ENCODE measurements at places on chromosomes 13 and 19.

DNA sequence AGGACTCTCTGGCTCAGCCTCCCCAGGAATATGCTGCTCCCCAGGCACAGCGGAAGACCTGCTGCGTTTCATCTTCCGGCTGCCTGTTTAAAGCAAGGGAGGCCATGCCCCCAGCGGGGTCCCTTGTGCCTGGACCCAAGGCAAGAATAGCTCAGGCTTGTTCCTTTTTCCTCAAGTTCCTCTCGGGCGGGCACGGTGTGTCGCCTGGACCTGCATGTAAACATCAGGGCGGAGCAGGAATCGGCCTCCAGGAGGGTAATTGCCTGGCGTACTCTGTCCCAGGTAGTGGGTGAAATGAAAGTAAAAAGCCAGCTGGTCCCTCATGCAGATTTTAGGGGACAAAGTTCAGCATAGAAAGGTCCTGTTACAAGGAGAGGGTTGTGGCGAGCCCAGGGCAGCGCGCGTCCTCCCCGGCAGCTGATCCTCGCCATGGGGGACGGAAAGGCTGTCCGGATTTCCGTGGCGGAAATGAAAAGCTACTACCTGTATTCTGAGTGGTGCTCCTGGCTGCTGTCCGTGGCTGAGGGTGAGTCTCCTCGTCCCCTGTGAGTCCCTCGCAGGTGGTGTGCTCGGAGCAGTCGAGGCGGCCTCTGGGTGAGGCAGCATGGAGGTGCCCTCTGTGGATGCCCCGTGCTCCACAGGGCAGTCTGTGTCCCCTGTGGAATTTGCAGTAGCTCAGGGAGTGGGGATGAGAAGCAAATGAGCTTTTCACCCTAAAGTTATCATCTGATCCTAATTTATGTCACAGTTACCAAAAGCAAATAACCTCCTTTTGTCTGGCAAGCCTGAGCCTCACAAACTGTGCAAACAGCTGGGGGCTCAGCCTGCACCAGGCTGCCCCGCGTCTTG is 16.2 kb downstream of the MCF2L start:
- no peak for DNase-seq

DNA sequence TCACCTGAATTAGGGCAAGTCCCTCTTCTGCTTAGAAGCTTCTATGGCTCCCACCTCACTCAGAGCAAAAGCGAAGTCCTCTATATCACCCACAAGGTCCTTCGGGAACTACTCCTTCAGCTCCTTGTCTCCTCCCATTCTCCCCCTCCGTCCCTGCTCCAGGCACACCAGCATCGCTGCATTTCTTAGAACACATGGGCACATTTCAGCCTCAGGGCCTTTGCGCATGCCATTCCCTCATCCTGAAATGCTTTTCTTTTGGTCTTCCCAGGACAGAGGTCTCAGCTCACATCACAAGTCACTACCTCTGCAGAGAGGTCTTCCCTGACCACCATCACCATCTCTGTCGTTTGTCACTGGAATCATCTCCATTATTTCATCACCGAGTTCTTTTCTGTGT is 4.0 kb downstream of the S1PR5 start:
- no peak for DNase-seq

GRCh38 chr13:51704399-51705313 is 99.3 kb downstream of the DHRS12 start:
- no peak for DNase-seq

DNA sequence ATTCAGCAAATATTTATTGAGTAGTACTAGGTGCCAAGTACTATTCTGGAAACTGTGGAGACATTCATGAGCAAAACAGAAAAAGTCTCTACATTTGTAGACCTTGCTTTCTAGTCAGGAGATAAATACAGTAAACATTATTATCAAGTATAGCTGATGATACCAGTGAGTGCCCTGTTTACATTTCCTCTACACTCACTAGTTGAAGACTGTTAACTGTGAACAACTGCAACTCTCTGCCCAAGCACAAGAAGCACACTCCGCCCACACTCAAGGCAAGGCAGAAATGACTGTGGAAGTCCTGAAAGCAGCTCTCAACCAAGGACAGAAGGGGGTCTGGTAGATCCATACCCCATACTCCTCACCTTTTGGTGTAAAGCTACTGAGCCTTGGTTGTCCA is 837.0 kb downstream of the DIAPH3 start:
- no peak for DNase-seq

Data from activated CD4-positive, alpha-beta T cell treated with anti-CD3 and anti-CD28 coated beads, Interleukin-2, amount 50 U/mL, for 16 hours (primary cell).